Urinary bladder (tissue), 4 donors: ENCODE measurements at places on chromosomes 4 and X. TPM values are rescaled to one million over a fixed set of nuclear protein-coding genes. Genes with fewer than 3 reads are reported as not detected.

Gene WDR17
- 7.1 TPM for total RNA-seq

Gene SPANXD
- not detected for total RNA-seq

Gene FMR1NB
- not detected for total RNA-seq

GRCh38 chrX:121245763-121246162, 198.4 kb downstream of the GLUD2 start:
- DNase-seq, result no peak

DNA sequence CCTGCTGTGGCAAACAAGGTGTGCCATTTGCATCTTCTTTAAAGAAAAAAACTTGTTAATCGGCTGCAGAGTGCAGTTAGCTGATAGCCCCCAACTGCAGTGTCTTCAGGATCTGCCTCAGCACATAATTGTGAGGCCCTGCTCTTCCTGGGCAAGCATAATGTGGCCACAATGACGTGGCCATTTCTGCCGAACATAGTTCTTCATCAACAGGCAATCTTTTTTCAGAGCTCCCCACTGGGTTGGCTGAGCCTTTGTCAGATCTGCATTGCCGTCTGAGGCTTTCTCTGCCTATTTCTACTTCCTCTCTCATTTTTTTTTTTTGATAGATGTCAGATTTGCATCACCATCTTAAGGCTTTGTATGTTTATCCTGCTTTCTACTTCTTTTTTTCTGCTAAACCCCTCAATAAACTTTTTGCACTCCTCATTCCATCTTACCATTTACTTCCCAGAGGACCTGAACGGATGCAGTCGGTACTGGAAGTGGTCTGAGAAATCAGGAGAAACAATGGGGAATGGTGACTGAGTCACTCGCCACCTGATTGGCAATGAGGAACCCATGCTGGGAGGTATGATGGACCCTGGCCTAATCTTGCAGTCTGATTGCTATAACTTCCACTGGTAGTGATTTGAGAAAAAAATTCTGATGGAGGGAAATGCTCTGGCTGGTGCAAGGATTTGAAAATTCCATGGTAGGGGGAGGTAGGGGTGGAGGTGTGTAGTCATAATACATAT, 21.2 kb upstream of the TAB3 start:
- no peak for DNase-seq

DNA sequence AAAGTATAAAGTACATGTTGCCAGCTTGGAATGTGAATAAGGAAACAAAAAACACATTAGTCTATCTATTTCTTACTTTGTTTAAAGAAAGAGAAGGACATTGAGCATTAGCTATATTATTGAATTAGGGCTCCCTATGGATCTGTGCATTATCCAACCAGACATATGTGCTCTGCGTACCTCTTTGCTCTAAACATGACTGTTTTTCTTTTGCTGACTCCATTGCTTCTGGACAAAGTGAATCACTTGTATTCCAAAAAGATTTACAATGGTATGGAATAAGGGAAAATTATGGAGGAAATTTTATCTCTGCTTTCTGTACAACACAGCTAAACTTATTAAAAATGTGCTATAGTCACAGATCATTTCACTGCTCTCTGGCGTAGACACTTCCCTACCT, 727.8 kb upstream of the LCORL start:
- DNase-seq, result no peak

DNA sequence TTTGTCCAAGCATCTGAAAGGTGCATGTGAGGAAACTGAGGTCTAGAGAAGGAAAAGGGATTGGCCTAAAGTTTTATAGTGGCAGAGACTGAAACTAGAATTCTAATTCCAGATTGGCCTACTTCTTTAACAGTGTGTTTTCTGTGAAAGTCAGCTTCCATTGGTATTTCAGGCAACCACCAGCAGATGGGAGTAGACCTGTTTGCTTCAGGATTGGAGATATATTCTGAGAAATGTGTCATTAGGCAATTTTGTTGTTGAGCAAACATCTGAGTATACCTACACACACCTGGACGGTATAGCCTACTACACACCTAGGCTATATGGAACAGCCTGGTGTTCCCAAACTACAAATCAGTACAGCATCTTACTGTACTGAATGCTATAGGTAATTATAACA, 207.3 kb upstream of the RADX start:
- DNase-seq, result no peak

- DNase-seq, result no peak
These were observed 11.7 kb downstream of the TRIM2 start for GRCh38 chr4:153215921-153216320.
